ENCODE measurements at places on chromosomes 12 and 14. TPM values are rescaled to one million over a fixed set of nuclear protein-coding genes. Genes with fewer than 3 reads are reported as not detected.

GRCh38 chr14:54395716-54396115 lies 1.1 kb upstream of the CDKN3 start:
- no peak for DNase-seq
- H3K27ac ChIP-seq = no peak overlapping the region
- 0 out of 2 replicates have a peak, but pooled peaks cover 4% of the 10 kb centered on the region for H3K36me3 ChIP-seq
- H3K27me3 ChIP-seq = no peaks in the 10 kb centered on the region

- H3K4me3 ChIP-seq = no peak overlapping the region
- H3K27me3 ChIP-seq = no peaks in the 10 kb centered on the region
- H3K36me3 ChIP-seq = no peaks in the 10 kb centered on the region
- peaks cover 9% of the 10 kb centered on the region for H3K4me1 ChIP-seq
- H3K27ac ChIP-seq = no peak overlapping the region
Measured at GRCh38 chr14:90500665-90501370, 104.0 kb downstream of the CALM1 start.

- peaks cover 68% of the 10 kb centered on the region for H3K4me1 ChIP-seq
- H3K27ac ChIP-seq = no peak overlapping the region
- H3K27me3 ChIP-seq = no peaks in the 10 kb centered on the region
- no peak overlapping the region for H3K4me3 ChIP-seq
Measured at GRCh38 chr12:13210236-13211190, 14.0 kb downstream of the EMP1 start.

GRCh38 chr14:105227346-105227745 lies 21.0 kb upstream of the BTBD6 start:
- no peak overlapping the region for H3K27ac ChIP-seq

- DNase-seq = no peak
- H3K36me3 ChIP-seq = no peaks in the 10 kb centered on the region
- H3K4me1 ChIP-seq = no peaks in the 10 kb centered on the region
- no peak overlapping the region for H3K4me3 ChIP-seq
- no peaks in the 10 kb centered on the region for H3K27me3 ChIP-seq
Measured at GRCh38 chr14:63155511-63156185, 48.6 kb upstream of the RHOJ start.

- no peak for DNase-seq
- H3K36me3 ChIP-seq = no peaks in the 10 kb centered on the region
- H3K4me3 ChIP-seq = no peak overlapping the region
- H3K27ac ChIP-seq = no peak overlapping the region
- no peaks in the 10 kb centered on the region for H3K4me1 ChIP-seq
- H3K27me3 ChIP-seq = no peaks in the 10 kb centered on the region
Measured at GRCh38 chr12:49678711-49679110, 28.5 kb downstream of the FMNL3 start.

DNA sequence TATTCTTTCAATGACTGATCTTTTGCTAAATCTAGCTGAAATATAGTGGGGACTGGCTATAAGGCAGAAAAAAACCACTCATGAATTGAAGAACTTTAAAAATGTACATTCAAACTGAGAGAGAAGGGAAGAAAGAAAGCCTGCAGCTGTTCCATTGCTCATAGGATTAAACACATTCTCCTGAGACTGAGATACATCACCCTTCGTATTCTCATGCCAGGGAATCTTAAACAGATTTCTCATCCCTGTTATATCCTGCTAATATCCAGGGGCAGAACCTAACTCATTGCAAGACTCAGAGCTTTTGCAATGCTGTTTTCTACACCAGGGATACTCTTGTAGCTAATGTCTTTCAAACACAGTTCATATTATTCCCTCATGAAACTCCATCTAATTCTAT lies 67.2 kb upstream of the ACSS3 start:
- no peak for DNase-seq
- peaks cover 2% of the 10 kb centered on the region for H3K27me3 ChIP-seq
- H3K4me3 ChIP-seq = no peak overlapping the region
- no peak overlapping the region for H3K27ac ChIP-seq
- H3K4me1 ChIP-seq = no peaks in the 10 kb centered on the region

GRCh38 chr14:92494512-92494911 lies 19.1 kb upstream of the RIN3 start:
- H3K4me3 ChIP-seq = no peak overlapping the region
- H3K27ac ChIP-seq = no peak overlapping the region
- no peaks in the 10 kb centered on the region for H3K36me3 ChIP-seq
- H3K27me3 ChIP-seq = no peaks in the 10 kb centered on the region
- H3K4me1 ChIP-seq = peaks cover 5% of the 10 kb centered on the region
- DNase-seq = no peak

DNA sequence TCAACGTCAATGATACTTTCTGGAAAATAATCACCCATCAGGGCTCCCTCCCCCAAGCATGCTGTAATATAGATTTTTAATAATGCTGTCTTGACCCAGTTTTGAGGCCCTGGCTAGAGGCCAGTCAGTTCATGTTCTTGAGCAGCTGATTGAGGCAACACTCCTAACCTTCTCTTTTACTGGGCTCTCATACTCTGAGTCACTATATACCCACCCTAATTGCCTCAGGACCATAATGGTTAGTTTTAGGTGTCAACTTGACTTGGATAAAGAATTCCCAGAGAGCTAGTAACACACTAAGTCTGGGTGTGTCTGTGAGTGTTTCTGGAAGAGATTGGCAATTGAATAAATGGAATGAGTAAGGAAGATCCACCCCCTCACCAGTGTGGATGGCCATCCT lies 527.0 kb upstream of the ATP2B1 start:
- H3K27ac ChIP-seq = no peak overlapping the region
- H3K4me1 ChIP-seq = no peaks in the 10 kb centered on the region
- H3K4me3 ChIP-seq = no peak overlapping the region
- H3K36me3 ChIP-seq = no peaks in the 10 kb centered on the region
- H3K27me3 ChIP-seq = no peaks in the 10 kb centered on the region
- DNase-seq = no peak

DNA sequence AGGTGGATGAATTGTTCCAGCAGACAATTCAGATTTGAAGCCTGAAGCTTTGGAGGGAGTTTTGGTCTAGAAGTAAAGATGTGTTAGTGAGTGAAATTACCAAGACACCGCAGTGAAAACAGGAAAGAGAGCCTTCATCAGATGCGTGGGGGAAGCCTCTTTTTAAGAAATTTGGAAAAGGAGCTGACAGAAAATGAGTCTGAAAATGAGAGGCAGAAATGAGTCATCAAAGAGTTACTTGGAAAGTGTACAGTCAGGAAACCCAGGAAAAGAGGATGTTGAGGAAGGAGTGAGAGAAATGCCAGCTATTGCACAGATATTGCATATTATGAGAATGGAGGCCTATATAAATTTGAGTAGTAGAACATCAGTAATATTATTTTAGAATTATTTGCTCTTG lies 520.7 kb downstream of the NRXN3 start:
- DNase-seq = no peak
- H3K27me3 ChIP-seq = no peaks in the 10 kb centered on the region
- no peaks in the 10 kb centered on the region for H3K36me3 ChIP-seq
- H3K4me3 ChIP-seq = no peak overlapping the region
- no peaks in the 10 kb centered on the region for H3K4me1 ChIP-seq
- no peak overlapping the region for H3K27ac ChIP-seq

DNA sequence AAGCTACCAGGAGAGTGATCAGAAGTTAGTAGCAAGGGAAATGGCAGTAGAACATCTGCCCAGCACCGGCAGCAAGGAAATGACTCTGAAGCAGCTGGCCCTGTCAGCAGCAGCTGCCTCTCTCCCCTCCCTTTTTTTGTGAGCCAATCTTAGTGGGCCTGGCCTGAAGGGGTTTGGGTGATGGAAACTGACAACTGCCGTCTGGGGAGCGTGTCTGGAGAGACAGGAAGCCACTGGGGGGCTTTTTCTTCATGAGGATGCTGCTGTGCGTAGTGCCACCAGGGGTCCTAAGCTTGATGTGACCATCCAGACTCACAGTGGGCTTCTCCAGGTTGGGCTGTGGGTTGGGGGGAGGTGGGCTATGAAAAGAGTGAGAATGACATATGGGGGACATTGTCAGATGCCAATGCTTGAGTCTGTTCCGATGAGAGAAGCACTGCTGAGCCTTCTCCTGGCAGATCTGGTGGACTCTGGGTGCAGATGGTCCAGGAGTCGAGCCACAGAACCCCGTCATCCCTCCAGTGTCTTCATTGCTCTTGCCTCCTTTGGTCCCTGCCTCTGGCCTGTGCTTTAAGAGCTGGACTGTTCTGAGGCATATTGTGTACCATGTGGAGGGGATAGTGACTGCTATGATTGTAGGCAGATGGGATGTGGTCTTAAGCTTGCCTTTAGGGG lies 87.6 kb upstream of the HIF1A start:
- H3K27me3 ChIP-seq = no peaks in the 10 kb centered on the region
- H3K4me3 ChIP-seq = no peak overlapping the region
- H3K4me1 ChIP-seq = peaks cover 7% of the 10 kb centered on the region

DNA sequence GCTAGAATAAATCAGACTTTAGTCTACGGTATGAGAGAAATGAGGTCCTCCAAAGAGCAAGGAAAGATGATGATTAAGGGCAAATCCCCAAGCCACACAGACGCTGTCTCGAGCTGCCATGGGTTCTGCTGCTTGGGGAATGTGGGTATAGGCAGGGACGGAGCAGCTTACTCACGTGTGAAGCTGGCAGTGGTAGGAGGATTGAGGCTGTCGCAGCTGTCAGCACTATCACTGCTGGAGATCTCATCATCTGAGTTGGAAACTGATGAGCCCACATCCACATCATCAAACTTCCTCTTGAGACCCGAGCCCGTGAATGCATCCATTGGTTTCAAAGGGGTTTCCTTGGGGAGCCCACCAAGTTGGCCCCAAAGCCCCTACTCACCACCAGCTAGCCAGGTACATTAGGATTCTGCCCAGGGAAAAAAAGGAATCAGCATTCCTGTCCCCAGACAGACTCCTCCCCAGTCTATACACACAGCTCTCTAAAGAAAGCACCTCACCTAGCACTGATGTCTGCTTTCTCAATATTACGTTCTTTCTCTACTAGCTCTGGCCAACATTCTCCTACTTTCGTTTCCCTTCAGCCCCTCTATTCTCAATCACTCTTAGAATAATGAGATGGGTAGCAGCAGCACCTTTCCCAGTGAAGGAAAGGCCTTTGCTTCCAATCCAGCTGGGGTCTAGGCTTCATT lies 7.0 kb downstream of the CSRNP2 start:
- H3K27ac ChIP-seq = no peak overlapping the region
- H3K36me3 ChIP-seq = 0 out of 2 replicates have a peak, but pooled peaks cover 4% of the 10 kb centered on the region
- DNase-seq = no peak
- H3K4me3 ChIP-seq = no peak overlapping the region
- H3K27me3 ChIP-seq = no peaks in the 10 kb centered on the region

- no peak overlapping the region for H3K4me3 ChIP-seq
- H3K36me3 ChIP-seq = no peaks in the 10 kb centered on the region
- H3K27me3 ChIP-seq = no peaks in the 10 kb centered on the region
- H3K27ac ChIP-seq = no peak overlapping the region
Measured at GRCh38 chr14:50007123-50007903, 109.1 kb downstream of the VCPKMT start.

- DNase-seq = no peak
- no peaks in the 10 kb centered on the region for H3K36me3 ChIP-seq
- no peaks in the 10 kb centered on the region for H3K27me3 ChIP-seq
- H3K27ac ChIP-seq = no peak overlapping the region
- no peak overlapping the region for H3K4me3 ChIP-seq
Measured at GRCh38 chr12:93790472-93791152, 113.4 kb downstream of the CRADD start.

DNA sequence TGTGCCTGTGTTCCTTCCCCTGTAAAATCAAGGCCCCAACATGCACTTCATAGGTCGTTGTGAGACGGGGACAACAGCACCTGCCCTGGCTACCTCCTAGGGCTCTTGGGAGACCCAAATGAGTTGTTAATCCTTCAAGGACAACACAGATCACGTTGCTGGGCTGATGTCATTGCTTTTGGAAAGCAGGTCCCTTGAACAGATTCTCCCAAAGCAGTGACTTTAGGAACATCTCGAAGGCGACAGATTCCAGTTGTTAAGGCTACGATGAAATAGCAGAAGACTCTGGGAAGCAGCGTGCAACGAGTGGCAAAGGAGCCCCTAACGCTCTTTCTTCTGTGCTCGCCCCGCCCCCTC lies 26.2 kb upstream of the MAP1LC3B2 start:
- H3K27ac ChIP-seq = peak overlapping the region; percentile 83
- DNase-seq = no peak
- H3K27me3 ChIP-seq = no peaks in the 10 kb centered on the region

- no peak overlapping the region for H3K4me3 ChIP-seq
- no peaks in the 10 kb centered on the region for H3K36me3 ChIP-seq
- no peak for DNase-seq
- H3K27ac ChIP-seq = no peak overlapping the region
Measured at GRCh38 chr14:85662096-85662495, 132.2 kb downstream of the FLRT2 start.

DNA sequence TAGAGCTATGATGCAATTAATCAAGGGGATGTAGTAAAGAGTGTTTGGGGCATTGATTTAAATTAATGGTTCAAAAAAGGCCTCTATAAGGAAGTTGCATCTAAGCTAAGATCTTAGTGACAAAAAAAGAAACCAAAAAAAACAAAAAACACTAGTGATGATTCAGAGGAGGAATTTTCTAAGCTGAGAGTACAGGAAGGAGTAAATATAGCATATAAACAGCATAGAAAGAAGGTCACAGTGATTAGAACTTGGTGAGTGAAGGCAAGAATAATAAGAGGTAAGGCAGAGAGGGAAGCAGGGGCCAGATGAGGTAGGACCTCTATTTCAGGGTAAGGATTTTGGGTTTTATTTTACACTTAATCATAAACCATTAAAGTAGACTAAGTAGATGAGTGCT lies 48.0 kb upstream of the PDZRN4 start:
- H3K4me3 ChIP-seq = no peak overlapping the region
- no peaks in the 10 kb centered on the region for H3K36me3 ChIP-seq
- no peaks in the 10 kb centered on the region for H3K4me1 ChIP-seq
- no peak overlapping the region for H3K27ac ChIP-seq
- no peaks in the 10 kb centered on the region for H3K27me3 ChIP-seq

DNA sequence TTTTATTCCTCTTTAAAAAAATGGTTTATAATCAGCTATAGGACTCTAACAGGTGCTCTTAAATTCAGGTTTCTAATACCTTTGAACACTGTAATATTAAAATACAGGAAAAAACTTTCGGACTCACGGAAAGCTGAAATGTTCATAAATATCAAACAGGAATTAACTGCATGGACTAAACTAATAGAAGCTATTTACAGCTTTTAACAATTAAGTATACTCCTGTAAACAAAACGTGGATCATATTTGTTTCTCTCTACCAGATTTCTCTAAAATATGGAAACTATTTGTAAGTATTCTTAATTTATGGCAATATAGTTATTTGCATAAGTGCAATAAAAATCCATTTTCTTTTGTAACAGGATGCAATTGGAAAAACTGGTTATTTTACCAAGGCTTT lies 108.9 kb upstream of the RESF1 start:
- H3K4me3 ChIP-seq = no peak overlapping the region
- H3K36me3 ChIP-seq = no peaks in the 10 kb centered on the region
- no peaks in the 10 kb centered on the region for H3K4me1 ChIP-seq
- no peak overlapping the region for H3K27ac ChIP-seq

- DNase-seq = no peak
- H3K27me3 ChIP-seq = no peaks in the 10 kb centered on the region
- no peak overlapping the region for H3K4me3 ChIP-seq
- H3K27ac ChIP-seq = no peak overlapping the region
- no peaks in the 10 kb centered on the region for H3K4me1 ChIP-seq
- no peaks in the 10 kb centered on the region for H3K36me3 ChIP-seq
Measured at GRCh38 chr14:77230914-77231313, 40.1 kb downstream of the NGB start.

- no peaks in the 10 kb centered on the region for H3K4me1 ChIP-seq
- H3K36me3 ChIP-seq = no peaks in the 10 kb centered on the region
- no peak overlapping the region for H3K4me3 ChIP-seq
- H3K27me3 ChIP-seq = no peaks in the 10 kb centered on the region
- no peak overlapping the region for H3K27ac ChIP-seq
Measured at GRCh38 chr12:26647088-26647487, 185.9 kb downstream of the ITPR2 start.

Gene CCDC175
- not detected for total RNA-seq

Gene HNF1A
- not detected for total RNA-seq

Gene COX8C
- not detected for total RNA-seq

Gene MDGA2
- not detected for total RNA-seq

Gene GYS2
- total RNA-seq = not detected

Gene SYT1
- 44.9 TPM for total RNA-seq

Gene ITPR2
- 6.5 TPM for total RNA-seq

Gene SLC6A15
- 0.07 TPM for total RNA-seq

Gene ACVRL1
- 2.5 TPM for total RNA-seq

All from HCT116 (cell line).